ENCODE measurements at places on chromosomes 12 and 14.

DNA sequence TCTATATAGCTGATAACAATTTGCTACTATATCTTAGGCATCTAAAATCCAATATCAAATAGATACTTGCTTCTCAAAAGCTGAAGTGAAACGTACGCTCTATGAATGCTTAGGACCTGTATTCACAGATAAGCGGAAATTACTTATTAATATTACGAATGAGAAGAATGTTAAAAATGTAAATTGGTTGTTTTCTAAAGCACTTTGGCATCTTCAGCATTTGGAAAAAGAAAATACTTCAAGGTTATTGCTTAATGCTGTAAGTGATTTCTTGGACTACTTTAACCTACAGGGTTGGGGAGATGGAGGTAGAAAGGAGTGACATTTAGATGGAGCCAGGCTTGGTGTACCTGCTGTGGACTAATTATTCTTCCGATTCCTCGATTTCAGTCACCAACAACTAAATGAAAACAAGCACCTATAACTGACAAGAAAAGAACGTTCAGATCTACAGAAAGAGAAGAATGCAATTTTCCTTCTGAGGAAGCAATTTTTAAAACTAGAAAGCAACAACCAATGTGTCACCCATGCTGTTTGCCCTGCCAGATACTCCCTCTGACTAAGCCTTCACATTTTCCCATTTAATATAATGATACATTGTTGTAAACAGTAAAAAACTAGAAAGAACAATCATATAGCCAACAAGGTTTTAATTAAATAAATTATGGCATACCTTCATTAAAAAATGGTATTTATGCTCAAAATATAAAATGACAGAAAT is 49.3 kb downstream of the SLC25A21 start:
- no peak for DNase-seq

DNA sequence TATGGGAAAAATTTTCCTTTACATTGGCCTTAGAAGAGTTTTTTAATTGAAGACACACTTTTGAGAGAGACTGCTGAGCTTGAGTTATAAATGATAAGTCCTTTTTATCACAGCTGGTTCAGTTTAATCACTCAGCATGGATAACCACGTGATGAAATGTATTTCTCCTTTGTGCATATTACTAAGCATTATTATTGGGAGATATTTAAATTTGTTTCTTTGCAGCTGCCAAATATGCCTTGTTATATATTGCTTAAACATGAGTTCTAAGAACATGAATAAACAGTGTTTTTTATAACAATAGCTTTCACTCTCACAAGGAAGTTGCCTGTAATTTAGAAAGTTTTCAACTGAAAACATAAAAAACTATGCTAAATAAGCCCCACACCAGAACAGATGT is 293.5 kb upstream of the LRFN5 start:
- no peak for DNase-seq

DNA sequence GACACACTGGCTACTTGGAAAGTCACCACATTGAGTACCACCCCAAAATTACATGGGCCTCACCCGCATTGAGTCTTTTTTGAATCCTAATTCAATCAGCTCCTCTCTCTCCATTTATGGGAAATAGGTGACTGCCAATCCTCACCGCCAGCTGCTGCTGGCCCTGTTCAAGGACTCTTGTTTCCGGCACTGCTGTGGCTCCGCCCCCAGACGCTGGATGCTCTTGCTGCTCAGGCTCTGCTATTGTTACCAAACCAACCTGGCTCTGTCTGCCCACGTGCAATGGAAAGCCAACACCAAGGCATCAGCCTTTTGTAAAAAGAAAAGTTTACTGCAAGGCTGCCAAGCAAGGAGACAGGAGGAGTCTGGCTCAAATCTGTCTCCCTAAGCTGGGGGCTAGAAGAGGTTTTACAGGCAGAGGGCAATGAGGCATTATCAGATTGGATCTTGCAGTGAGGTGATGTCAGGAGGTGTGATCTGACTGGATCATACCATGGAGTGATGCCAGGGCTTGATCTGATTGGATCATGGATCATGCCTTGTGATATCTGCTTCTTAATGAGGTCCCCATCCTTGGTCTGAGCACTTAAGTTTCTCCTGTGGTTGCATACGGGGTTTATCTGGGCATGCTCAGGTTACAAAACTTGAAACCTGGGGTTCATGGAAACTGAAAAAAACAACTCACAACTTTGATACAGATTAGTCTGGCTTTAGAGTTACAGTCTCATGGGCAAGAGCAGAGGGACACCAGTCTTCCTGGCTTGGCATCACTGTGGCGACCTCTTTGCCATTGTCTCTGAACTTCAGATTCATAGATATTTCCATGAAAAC is 117.1 kb upstream of the SLC35F4 start:
- no peak for DNase-seq

DNA sequence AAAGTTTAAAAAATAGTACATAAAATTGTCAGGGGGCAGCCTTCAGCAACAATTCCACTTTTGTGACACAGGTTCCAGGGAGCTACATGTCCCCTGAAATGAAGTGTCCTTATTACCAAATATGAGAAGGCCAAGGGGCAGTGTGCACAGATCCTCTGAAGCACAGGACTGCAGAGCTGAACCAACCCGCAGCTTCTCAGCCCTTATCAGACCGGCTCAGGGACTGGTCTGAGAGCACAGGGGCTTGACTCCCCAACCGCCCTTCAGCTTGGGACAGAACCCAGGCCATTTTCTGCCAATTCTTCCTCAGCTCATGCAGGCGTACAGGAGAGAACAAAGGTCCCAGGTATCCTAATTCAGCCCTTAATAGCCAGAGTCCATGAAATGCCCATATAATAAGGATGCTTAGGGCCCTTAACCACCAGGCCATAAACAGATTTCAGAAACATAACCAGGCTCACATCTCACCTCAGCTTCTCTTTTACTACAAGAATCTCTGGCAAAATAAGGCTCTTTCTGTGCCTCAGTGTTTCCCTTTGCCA is 221.3 kb downstream of the ANO2 start:
- no peak for DNase-seq

GRCh38 chr12:118521036-118521370 is 144.6 kb downstream of the SUDS3 start:
- DNase-seq = no peak

DNA sequence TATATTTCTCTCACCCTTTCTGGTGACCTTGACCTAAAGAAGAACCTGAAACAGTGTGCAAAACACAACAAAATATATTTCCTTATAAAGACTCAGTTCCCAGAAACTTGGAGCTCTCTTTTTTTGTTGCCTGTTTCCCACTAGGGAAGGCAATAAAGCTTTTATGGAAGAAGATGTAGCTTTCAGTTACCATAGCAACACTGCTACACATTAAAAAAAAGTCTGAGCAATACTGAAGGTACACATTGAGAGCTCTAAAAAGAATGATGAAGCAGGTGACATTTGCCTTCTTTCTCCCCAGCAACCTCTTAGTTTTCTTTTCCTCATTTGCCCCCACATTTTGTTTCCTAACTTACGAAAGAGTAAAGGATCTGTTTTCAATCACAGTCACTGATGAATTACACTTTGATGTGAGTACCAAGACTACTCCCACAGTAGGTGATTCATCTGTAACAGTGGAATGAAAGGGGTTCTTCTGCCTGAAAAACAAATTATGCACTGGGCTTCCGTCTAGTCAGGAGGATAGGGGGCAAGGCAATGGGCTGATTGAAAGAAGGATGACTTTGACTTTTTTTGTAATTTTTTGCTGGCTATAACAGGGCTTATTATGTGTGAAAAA is 1.1 kb upstream of the CATSPERB start:
- DNase-seq = no peak

GRCh38 chr12:53096089-53096741 is 1.3 kb upstream of the IGFBP6 start:
- DNase-seq = peak; percentile 62

DNA sequence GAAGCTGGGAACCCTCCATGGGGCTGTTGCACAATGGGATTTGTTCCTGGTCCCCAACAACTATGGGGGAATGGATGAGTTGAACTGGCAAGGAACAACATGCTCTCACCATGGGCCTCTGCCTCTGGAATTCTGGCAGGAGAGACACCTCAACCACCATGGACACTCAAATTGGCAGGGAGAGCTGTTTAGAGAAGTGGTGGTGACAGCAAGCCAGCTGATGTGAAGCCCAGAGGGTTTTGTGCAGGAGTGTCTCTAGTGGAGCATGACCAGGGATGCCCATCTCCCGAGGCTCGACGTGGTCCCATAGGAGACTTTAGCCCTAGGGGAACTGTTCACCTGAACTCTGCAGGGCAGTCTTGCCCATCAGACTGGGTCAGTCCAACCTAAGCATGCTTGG is 345.2 kb upstream of the CCDC196 start:
- no peak for DNase-seq

- peak; percentile 71 for DNase-seq
Measured at GRCh38 chr14:48973151-48973550, 613.0 kb downstream of the RPS29 start.

GRCh38 chr14:38357557-38357956 is 101.7 kb upstream of the CLEC14A start:
- DNase-seq = peak; percentile 77

Measured in fibroblast of skin of left quadriceps (primary cell).